ENCODE measurements at places on chromosomes 16 and 17.

DNA sequence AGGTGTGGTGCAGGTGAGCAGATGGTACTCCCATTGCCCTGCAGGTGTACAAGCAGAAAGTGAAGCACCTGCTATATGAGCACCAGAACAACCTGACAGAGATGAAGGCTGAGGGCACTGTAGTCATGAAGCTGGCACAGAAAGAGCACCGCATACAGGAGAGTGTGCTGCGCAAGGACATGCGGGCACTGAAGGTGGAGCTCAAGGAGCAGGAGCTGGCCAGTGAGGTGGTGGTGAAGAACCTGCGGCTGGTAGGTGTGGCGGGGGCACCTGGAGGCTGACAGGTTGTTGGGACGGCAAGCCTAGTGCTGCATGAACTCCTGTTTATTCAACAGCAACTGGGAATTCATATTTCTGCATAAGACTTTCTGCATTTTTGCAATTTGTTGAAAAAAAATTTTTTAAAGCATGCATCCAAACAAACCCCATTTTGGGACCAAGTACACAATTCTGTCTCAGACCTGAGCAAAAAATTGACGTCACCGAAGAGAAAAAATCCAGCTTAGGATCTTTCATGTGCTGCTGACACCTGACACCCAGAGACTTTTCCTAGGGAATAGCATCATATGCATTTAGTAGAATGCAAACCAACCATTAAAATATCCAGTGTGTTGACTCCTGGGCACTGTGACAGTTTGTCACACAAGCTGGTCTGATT lies 13.5 kb upstream of the DBNDD1 start:
- no peak for DNase-seq

GRCh38 chr17:3808701-3809100 lies 7.7 kb upstream of the ITGAE start:
- DNase-seq: no peak

DNA sequence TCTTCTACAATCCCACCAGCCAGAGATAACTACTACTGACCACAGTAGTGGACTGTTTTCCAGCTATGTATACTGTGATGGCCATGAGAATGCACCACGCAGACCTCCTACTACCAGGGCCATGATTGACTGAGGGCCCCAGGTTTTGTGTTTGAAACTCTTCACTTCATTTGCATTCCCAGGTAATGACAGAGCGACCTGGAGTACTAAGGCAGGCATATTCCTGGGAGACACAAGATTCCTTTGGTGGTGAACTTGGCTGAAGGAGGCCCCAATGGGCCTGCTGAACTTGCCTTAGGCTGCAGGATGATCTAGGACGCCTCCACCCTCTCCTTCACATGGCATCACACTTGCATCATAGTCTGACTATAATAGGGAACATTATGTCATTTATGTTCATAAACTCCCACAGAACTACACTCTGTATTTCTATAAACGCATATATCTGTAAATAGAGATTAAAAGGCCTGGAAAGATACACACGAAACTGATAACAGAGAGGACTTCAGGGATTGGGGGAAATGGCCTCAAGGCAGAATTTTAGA lies 30.4 kb downstream of the CLEC19A start:
- DNase-seq: no peak

GRCh38 chr16:68999114-68999513 lies 106.3 kb upstream of the HAS3 start:
- DNase-seq: no peak

GRCh38 chr17:75142236-75142971 lies 10.9 kb upstream of the NT5C start:
- no peak for DNase-seq

DNA sequence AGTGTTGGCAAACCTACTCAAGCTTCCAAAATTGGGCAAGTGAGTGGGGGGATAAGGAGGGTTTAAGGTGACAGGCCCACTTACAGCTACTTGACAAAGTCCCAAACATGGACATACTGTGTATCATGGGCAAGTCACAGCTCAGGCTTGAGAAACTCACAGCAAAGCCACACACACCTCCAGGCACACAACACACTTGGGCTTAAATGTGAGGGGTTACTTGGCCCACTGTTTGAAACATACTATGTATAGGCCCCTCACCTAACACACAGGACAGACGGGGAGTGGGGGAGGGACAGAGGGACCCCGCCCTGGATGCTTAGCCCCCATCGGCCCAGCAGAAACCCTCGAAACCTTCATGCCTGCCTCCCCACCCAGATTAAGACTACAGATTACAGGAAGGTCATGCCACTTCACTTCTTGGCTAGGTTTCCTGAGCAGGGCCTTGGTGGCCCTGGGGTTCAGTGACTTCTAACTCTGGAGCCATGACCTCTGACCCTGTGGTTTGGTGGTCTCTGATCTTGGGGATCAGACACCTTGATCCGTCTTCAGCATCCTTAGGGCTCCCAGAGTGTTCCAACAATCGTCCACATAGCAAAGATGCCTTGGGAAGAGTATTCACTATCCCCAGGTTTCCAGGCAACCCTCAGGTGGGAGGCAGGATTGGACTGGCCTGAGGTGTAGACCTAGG lies 2.3 kb upstream of the SAMD14 start:
- no peak for DNase-seq

DNA sequence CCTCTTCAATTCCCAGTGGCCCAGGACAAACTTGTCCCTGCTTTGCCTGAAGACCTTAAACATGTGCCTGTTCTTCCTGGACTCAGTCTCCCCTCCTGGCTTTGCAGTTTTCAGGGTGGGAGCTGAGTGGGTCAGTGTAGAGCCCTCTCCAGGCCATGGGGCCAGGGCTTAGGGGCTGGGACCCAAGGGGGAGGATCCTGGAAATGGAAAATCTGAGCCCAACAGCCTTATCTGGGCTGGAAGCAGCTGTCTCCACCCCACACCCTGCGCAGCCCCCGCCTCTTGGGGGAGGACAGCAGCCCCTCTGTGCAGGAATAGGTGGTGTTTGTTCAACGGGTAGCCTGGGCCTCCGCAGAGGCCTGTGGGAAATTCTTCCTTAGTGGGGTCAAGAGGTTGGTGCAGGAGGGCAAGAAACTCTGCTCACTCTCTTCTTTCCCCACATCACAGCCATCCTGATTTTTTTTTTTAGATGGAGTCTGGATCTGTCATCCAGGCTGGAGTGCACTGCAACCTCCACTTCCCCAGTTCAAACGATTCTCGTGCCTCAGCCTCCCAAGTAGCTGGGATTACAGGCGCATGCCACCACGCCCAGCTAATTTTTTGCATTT lies 6.8 kb upstream of the SMTNL2 start:
- DNase-seq: no peak

DNA sequence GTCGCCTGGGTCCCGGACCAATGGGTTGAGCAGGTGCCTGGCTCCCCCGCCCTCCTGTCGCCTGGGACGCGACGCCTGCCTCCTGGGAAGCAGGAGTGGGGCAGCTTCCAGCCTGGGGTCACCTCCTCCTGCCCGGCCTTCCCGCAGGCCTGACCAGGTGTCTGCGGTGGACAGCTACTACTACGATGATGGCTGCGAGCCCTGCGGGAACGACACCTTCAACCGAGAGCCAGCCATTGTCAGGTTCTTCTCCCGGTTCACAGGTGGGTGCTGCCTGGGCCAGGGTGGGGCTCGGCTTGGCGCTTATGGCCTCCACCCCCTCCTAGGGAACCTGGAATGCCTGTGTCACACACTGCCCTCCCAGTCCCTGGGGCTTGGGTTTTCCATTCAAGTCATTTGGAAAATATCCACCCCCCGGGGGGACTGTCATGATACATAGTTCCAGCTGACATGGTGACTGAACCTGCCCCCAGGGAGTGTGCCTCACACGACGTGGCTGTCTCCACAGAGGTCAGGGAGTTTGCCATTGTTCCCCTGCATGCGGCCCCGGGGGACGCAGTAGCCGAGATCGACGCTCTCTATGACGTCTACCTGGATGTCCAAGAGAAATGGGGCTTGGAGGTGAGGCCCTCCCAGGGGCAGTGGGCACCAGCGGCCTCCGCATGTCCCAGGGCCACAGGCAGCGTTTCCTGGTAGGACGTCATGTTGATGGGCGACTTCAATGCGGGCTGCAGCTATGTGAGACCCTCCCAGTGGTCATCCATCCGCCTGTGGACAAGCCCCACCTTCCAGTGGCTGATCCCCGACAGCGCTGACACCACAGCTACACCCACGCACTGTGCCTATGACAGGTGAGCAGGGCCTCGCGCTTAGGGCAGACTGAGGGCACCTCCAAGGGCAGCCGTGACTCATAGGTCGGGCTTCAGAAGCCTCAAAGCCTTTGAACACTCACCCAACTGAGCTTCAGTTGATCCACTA lies 2.3 kb downstream of the DNASE1 start:
- no peak for DNase-seq

DNA sequence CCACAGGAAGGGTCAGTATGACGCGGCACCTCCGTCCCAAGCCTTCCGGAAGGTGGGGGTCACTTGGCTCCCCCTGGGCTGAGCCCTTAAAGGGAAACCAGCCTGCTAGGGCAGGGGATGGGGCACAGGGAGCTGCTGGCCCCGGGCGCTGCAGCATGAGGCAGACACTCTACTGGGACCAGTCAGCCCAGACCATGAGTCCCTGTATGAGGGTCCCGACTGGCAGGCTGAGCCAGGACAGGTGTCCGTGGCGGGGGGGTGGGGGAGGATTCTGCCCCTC lies 43.4 kb upstream of the ZC3H18 start:
- DNase-seq: no peak

DNA sequence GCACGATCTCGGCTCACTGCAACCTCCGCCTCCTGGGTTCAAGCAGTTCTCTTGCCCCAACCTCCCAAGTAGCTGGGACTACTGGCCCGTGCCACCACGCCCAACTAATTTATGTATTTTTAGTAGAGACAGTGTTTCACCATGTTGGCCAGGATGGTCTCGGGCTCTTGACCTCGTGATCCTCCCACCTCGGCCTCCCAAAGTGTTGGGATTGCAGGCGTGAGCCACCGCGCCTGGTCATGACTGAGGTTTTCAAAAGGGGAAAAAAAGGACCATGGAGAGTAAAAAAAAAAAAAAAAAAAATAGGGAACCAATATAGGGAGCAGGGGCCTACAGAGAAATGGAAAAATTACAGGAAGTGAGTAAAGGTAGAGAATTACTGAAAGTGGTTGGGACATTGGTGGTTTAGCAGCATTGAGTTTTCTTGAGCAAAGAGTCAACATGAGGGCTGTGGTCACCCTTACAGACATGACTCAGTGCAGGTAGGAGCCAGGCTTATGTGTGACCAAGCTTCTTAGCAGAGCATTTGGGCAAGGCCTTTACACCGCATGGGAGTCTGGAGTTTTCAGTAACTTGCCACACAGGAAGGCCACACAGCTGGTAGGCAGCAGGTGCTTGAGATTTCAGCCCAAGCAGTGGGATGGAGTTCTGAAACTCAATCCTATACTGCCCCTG lies 447.3 kb downstream of the HS3ST3B1 start:
- DNase-seq: no peak

- DNase-seq: no peak
Observed at GRCh38 chr17:3556916-3557767, 470 bp downstream of the TRPV3 start.

- DNase-seq: no peak
Observed at GRCh38 chr16:183005-183404, 2.7 kb downstream of the HBQ1 start.

Measured in NCI-H187 (cell line).